Stimulated activated CD4-positive, alpha-beta T cell treated with anti-CD3 and anti-CD28 coated beads, TNF-alpha, amount 100 ng/mL, for 48 hours (primary cell): ENCODE measurements at places on chromosomes 1 and 21.

DNA sequence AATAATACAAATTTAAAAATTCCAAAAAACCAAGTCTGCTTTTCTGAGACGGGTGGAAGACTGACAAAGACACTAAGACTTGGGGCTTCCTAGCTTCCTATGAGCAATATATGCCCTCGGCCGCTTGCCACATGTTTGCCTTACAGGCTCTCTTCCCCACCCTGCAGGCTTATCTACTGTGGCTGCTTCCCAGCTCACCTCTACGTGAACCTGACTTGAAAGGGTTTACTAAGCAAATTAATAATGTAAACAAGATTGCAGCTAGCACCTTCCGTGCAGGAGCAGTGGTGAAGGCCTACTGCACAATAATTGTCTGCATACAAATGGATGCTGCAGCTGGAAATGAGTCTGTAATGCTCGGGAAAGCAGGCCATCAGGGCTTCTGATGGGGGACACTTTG is 152.9 kb upstream of the DAB1 start:
- no peak for DNase-seq

DNA sequence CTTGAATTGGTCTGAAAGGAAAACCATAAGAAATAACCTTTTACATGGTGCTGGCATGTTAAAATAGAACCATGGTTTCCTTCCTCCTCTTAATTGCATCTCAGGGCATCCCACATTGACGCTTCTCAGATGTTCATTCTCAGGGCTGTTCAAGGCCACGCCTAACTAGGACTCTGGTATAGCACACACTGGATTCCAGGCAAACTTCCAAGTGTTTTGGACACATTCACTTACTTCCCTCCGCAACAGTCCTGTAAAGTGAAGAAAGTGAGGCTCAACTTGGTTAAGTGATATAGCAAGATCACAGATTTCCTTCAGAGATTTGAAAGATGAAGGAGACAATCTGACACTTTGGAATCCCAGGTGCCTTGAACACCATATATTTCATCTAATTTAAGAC is 244.8 kb downstream of the DUSP10 start:
- DNase-seq = no peak

- DNase-seq = no peak
These were observed 66.4 kb downstream of the LMX1A start for GRCh38 chr1:165290148-165290547.

DNA sequence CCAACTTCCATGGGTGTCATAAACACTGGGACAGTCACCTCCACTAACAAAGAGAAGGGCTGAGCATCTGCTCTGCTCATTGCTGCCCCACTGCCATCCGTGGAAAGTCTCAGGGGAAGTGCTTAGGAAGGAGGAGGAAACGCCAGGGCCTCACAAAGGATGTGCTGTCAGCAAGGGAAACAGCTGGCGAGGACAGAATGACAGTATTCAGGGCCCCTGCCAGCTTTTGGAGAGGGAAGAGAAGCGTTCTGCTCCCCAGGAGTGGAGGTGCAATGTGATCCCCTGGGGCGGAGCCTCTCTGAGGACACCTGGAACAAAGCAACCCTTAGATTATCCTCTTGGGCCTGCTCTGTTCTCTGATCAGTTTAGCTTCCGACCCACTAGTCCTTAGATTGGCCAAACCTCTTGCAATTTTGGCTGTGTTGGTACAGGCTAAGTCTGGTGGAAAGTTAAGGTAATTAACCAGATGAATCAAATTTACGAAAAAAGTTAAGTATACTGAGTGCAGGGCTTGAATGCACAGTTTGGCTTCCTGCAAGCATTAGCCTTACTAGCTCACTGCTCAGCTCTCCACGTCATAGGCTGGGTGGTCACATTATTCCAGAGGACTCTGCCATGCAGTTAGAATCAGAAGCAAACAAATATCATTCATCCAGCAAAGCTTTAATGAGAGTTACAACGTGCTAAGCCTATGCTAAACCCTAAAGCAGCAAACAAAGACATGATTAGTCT is 170.2 kb upstream of the NFIA start:
- no peak for DNase-seq

- DNase-seq = no peak
These were observed 15.0 kb upstream of the BARHL2 start for GRCh38 chr1:90732136-90732535.

DNA sequence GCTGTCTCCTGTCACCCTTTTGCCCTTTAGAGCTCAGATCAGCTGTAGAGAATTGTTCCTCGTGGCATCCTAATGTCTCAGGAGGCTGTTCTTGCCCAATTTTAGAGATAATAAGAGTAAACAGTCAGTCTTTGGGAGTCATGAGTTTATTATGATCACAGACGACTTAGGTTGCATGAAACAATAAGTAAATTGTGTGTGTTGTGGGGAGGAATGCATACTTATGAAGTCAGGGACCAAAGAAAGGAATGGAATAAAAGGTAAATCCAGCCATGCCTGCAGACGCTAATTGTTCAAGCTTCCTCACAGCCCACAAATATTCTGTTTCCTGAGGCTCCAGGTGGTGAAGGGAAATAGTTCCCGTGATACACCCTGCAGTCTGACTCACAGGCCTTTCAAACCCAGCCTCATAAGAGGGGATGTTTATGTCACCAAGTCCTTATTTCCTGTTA is 897 bp downstream of the EPHX4 start:
- DNase-seq = no peak

DNA sequence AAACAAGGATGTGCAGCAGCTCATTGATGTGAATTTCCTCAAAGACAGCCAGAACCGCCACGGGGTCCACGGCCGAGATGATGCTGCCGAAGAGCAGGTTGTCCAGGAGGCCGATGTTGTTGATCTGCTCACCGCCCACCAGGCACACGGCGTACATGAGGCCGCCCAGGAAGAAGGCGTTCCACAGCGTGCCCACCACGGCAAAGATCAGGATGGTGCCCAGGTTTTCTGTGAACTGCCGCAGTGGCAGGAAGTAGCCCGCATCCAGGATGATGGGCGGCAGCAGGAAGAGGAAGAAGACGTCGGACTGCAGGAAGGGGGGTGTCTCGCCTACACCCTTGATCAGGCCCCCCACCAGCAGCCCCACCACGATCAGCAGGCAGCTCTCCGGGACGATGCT is 41.1 kb downstream of the SLC9A1 start:
- DNase-seq = no peak

DNA sequence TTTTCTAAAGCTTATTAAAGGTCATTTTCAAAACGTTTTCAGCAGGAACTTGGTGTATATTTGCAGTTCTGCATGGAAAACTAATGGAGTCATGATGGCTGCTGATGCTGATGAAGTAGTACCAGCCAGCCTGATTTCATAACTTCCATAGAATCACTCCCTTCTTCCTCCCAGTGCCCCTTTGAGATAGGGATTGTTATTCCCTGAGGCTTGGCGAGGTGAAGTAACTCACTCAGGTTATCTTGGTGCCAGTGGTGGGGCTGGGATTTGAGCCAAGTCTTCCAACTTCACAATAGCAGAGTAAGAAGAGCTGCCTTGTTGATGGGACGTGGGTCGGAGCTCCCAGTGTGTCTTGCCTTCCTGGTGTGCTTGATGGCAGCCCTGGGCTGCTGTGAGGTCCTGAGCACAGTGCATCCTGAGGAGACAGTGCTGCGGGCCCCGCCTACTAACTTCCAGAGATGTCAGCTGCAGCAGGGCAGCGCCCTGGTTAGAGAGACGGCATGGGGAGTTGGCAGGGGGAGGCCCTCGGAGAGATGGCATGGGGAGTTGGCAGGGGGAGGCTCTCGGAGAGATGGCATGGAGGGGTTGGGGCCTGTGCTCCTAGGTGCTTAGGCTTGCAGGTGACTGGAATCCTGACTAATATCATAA is 92.6 kb downstream of the PCBP3 start:
- no peak for DNase-seq

- DNase-seq = no peak
These were observed 21.0 kb downstream of the RCC1 start for GRCh38 chr1:28526886-28527285.

DNA sequence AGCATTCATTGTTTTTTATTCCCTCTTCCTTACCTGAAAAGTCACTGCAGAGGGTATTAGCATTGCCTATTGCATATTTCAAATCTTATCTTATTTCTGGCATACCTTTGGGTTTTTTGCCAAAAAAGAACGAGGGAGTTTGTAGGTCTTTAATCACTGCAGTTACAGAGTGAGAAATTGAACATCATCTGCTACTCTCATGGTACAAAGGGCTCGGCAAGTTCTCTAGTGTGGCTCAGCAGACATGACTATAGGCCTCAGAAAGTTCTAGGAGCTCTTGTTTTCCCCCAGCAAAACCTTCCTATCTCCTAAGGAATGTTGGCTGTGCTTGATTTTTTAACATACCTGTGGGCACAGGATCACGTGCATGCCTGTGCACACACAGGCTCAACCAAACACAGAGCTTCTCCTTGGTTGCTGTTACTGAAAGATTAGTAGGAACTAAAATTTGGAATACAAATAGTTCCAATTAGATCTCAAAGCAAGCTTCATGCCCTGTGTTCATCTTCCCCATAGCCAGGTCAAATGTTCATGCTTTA is 69.7 kb downstream of the CCDC185 start:
- DNase-seq = no peak

- DNase-seq = no peak
These were observed 26.9 kb upstream of the ECE1 start for GRCh38 chr1:21317035-21317689.

DNA sequence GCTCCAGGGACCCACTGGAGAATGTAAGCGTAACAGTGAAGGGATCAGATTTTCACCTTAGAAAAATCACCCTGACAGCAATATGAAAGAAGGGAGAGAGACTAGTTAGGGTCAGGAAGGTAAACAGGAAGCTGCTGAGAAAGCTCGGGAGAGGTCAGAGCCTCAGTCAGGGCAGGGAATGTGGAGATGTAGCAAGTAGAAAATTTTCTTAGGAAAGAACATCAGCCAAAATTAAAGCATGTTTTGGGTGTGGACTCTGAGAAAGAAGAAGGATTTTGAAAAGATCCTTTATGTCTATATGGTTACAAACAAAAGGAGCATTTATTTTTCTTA is 16.7 kb upstream of the ERICH3 start:
- no peak for DNase-seq

- no peak for DNase-seq
These were observed 80.8 kb downstream of the MAP3K7CL start for GRCh38 chr21:29211205-29211604.

DNA sequence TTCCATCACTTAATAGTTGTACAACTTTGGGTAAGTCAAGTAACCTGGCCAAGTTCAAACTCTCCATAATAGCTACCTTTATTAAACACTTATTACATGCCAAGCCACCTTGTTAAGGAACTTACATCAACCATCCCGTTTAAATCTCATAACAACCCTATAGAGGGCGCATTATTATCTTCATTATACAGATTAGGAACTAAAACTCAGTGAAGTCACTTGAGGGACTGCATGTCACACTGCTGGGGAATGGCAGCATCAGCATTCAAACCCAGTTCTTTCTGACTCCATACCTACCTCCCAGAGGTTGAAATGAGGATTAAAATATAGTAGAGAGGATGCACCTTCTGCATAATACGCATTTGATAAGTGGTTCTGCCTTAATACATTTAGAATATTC is 47.1 kb upstream of the PLA2G2C start:
- no peak for DNase-seq

GRCh38 chr1:159341736-159342135 is 39.6 kb downstream of the FCER1A start:
- DNase-seq = no peak
